ENCODE measurements at places on chromosomes 1 and 21.
A peak's percentile ranks its signal among the peaks of the same experiment; 100 is the strongest.

- no peak for DNase-seq
Measured at GRCh38 chr1:18899363-18900049, 2.8 kb downstream of the ALDH4A1 start.

DNA sequence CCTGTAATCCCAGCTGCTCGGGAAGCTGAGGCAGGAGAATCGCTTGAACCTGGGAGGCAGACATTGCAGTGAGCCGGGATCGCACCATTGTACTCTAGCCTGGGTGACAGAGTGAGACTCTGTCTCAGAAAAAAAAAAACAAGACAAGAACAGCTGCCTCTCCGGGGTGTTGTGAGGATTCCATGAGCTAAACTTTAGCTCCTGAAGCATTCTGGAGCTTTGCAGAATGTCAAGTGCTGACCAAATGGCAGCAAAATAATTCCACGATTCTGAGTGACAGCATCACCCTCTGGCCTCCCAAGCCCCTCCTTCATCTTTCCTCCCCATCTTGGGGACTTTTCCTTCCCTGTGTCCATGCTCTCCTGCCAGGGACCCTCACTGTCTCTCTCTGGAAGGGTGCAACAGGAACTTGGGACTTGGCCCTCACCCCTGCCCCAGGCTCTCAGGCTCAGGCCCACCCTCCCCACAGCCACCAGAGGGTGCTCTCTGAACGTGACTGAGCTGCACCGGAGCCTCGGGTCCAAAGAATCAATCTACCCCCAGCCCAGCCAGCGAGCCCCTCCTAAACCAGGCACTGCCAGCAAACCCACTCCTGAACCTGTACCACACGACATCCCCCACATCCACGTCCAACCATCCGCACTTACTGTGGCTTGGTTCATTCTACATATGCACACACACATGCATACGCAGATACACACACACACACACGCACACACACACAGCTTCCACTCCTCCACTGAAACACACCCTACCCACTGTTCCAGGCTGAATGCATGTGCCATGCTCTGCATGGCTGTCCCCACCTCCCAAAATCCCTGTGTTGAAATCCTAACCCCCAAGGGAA lies 45.7 kb downstream of the ACOT7 start:
- no peak for DNase-seq

DNA sequence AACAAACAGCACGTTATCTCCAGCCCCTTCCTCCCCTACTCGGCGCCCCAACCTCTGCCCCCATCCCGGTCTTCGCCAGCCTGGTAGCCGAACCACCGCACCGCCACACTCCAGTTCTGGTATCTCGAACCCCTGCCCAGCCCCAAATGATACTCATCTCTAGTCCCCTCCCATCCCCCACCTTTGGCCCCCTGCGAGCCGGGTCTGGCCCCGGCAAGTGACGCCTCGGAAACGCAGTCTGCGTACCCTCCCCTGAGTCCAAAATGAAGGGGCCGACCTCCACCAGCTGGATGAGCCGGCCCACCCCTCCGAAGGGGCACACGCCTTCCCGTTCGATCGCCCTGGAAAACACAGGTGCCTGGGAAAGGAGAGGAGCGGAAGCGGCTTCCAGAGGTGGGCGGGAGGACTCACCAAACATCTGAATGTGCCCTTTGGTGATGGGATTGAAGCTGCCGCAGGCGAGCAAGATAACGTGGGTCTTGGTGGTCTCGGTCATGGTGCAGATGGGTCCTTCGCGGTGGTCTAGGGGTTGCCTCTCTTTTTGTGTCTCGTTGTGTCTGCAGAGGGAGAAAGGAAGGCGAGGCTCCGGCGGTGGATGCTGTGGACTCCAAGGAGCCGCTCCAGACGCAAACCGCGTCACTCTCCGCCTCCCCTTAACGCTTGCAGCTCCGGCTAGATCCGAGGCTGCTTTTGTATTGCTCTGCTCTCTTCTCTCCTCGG lies at the start of gene NMNAT2:
Gene NMNAT2, minus strand, starts transcription at position 609 of the 720 bp plus-strand sequence. Its CDS starts 113 bp downstream, at position 496.
- DNase-seq = peak; percentile 7

GRCh38 chr1:229561141-229561540 lies 2.6 kb upstream of the ABCB10 start:
- no peak for DNase-seq

DNA sequence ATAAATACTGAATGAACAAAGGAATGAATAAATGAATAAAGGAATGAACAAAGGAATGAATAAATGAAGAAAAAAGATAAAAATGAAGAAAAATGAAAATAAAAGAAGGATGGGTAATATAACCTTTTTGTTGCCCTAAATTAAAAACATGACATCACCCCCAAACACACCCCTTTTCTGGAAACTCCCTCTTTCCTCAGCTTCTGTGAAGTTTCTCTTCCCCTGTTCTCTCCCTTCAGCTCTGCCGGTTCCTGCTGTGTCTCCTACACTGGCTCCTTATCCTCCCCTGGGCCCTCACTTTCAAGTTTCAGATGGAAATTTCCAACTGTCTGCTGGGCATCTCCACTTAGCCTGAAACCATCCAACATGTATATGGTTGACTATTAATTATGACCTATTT lies 37.9 kb downstream of the RAB3B start:
- no peak for DNase-seq

DNA sequence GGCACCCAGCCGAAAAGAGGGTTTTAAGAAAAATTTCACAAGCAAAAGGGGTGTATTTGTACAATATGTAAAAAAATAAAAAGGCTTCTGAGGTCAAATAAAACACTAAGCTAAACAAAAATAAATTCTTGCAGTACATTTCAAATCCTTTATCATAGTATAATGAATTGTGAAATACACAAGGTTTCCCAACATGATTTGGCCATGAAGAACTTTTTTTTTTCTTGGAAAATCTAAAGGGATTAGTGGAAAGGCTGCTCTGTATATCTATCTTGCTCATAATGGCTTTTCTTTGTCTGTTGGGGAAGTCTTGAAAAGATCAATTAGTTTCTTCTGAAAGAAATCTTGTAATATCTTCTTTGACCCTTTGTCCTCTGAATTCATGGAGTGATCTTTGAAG lies 593.4 kb downstream of the PLPP3 start:
- DNase-seq = no peak

DNA sequence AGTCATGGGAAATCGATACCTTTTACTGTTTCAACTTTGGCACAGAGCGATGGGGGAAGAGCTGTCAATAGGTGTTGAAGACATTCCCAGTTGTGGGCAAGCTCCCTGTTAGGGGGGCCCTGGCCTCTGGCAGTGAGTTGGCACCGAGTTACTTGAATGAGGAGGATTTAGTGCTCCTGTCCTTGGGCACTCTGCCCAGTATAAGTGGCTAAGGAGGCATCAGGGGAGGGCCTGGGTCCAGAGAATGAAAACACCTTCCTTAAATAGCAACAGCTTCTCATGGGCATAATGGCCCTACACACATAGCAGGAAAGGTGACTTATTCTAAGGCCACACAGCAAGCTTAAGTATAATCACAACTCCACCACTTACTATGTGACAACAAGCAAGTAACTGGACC lies 664.4 kb downstream of the PTPRU start:
- DNase-seq = no peak

DNA sequence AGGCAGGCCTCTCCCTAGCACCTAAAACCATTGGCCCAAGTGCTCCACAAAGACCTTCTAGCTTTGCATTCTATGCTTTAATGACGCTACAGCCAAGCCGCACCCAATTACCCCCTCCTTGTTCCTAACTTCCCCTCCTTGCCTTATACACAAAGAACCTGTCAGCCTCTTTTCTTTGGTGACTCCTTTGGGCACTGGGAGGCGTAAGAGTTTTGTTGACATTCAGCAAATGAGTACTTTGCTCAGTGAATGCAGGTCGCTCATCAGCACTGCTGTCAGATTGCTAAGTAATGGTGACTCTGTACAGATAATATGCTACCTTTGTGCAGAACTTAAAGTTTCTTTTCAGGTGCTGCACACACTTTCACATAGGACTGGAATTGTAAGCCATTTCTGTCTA lies 187.6 kb upstream of the FAM78B start:
- DNase-seq = no peak

DNA sequence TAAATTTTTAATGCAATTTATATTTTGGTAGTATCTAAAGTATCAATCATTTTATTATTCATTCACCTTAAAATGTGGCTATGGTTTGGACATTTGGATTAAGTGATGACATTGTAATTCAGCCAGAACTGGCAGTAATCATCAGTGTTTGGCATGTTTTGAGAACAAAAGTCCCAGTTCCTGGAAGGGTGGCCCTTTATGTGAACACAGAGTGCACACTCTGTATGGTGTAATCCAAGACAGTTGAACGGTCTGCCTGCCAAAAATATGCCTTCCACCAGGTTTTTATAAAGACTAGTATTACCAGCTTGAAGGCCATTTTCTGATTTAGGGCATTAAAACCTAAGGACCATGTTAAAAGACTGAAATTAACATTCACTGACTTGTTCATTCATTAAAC lies 448.7 kb downstream of the LTN1 start:
- no peak for DNase-seq

DNA sequence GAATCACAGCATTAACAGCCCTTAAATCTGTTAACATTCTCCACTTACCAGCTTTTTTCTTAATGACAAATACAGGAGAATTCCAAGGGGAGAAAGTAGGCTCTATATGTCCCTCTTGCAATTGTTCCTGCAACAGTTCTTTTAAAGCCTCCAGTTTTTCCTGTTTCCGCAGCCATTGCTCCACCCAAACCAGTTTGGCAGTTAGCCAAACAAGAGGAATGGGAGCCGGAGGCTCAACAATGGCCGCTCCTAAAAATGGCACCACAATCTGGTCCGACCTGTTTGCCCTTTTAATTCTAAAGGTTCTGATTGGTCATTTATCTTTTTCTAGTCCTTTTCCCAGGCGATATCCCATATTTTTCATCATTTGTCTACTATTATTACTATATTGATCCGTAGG lies 14.0 kb upstream of the L1TD1 start:
- DNase-seq = no peak

DNA sequence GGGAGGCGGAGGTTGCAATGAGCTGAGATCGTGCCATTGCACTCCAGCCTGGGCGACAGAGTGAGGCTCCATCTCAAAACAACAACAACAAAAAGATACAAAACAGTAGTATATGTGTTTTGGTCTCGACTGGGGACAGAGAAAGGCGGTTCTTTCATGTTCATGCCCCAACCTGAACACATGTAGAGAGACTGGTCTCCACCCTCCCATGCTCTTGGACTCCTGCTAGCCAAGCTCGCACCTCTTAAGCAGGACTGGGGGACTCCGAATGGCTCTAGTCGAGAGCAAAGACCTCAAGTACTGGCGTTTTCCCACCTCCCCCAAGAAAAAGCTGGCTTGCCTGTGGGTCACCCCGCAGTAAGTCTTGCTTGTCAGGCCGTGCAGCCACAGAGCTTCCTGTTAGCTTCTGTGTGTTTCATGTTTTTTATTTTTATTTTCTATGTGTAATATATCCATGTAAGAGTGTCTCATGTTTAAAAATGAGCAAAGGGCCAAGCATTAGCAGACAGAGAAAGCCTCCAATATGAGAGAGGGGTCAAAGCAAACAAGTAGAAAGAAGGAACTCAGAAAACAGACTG lies 91.6 kb downstream of the SCCPDH start:
- no peak for DNase-seq

DNA sequence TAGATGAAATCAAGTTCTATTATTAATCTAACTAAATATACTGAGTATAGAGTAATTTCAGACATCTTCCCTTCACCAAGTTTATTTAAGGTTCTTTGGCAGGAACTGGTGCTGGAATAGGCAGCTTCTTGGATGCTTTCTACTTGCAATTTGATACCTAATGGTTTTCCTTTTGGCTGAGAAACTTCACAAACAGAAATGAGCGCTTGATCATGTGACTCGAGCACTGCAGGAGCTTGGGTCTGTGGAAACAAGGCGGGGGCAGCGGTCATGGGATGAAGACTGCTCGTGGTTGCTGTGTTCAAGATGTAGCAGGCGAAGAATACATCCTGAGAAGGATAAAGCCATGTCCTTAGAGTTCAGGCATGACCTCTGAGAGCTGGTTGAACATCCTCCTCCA lies 136.8 kb downstream of the PTPRC start:
- DNase-seq = peak; percentile 41

- DNase-seq = no peak
Measured at GRCh38 chr1:92123868-92124267, 43.7 kb downstream of the BTBD8 start.

- peak; percentile 67 for DNase-seq
Measured at GRCh38 chr21:46065215-46065913, 32.5 kb upstream of the COL6A2 start.

- no peak for DNase-seq
Measured at GRCh38 chr21:43873673-43874072, 8.7 kb downstream of the AGPAT3 start.

GRCh38 chr1:118692143-118692542 lies 296.0 kb downstream of the TBX15 start:
- no peak for DNase-seq

- DNase-seq = no peak
Measured at GRCh38 chr1:222275729-222276465, 272.0 kb downstream of the HHIPL2 start.

DNA sequence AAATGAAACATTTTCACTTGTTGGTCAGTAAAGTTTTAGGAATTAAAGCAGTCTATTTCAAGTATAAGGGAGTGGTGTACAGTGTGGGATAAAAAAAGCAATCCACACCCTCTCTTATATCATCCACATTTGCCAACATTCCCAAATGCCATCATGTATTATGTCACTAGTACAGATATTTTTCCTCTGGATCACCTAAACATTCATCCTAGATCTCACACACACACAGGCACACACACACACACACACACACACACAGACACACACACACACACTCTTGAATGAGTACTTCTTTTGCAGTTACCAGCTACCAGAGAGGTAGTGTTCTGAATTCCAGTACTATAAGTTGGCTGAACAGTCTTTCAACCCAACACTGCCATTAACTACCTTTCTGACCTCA lies 1369.1 kb upstream of the ADGRL4 start:
- peak; percentile 89 for DNase-seq

GRCh38 chr1:22600817-22601605 lies 35.4 kb upstream of the C1QA start:
- DNase-seq = no peak

DNA sequence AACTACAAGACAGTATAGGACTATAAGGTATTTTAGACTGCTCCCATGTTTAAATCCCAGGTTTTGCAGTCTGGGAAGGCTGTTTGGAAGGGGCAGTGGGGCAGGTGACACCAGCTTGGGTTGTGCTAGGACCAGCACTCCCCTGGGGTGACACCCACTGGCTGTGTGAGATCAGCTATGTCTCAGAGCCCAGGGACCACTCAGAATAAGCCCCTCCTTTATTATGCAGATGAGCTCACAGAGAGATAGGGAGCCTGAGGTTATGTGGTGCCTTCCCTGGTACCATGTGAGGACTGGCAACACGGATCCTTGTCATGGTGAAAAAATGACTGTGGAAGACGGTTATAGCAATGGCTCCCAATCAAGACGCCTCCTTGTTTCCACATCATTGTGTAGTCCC lies 71.0 kb downstream of the NENF start:
- no peak for DNase-seq

GRCh38 chr1:159581422-159581821 lies 6.2 kb upstream of the APCS start:
- DNase-seq = no peak
